Activated naive CD4-positive, alpha-beta T cell treated with Interleukin-2 at 50 U/mL for 16 hours (primary cell): ENCODE measurements at places on chromosomes 4 and X.

GRCh38 chr4:78749972-78750727 lies 26.0 kb upstream of the BMP2K start:
- no peak for DNase-seq

- DNase-seq: no peak
Measured at GRCh38 chrX:120305531-120306141, 5.6 kb downstream of the TMEM255A start.

- DNase-seq: no peak
Measured at GRCh38 chr4:7103607-7104365, 35.9 kb upstream of the GRPEL1 start.

DNA sequence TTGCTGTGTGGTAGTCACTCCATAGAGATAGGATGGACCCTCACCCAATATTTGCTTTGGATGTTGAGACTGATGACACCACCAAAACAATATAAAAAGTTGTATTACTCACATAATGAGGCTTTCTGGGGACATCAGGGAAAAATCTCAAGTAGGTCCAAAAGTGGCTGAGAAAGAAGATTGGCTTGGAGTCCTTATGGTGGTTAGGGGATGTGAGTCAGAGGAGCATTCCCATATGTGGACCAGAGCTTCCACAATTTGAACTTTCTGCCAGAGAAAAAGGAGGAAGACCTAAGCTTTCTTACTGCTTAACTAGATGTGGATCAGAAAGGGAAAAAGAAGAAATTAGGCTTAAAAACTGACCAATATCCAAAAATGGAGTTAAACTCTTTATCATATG lies 460.5 kb downstream of the SH3BGRL start:
- no peak for DNase-seq

- DNase-seq: no peak
Measured at GRCh38 chr4:187603093-187604025, 392.2 kb upstream of the ZFP42 start.

GRCh38 chr4:140014284-140014683 lies 139.7 kb downstream of the MAML3 start:
- DNase-seq: no peak

DNA sequence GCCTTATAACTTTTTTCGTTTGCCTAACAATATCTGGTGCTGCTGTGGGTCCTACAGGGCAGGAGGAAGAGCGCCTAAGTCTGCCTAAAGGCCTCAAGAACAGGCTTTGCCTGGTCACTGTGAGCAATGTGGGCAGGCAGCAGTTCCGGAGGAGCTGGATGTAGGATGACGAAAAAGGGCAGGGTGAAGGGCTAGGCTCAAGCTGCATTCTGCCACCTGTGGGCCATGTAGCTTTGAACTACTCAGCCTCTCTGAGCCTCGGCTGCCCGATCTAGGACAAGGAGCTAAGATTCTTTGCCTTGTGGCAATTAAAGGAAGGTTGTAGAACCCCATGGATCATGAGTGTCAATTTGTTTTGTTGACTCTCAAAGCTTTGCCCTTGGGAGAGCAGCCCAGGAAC lies 57.1 kb upstream of the MAMLD1 start:
- no peak for DNase-seq

GRCh38 chrX:12989461-12989860 lies 14.6 kb downstream of the TMSB4X start:
- DNase-seq: no peak

GRCh38 chr4:114264877-114265291 lies 285.4 kb upstream of the ARSJ start:
- DNase-seq: no peak

DNA sequence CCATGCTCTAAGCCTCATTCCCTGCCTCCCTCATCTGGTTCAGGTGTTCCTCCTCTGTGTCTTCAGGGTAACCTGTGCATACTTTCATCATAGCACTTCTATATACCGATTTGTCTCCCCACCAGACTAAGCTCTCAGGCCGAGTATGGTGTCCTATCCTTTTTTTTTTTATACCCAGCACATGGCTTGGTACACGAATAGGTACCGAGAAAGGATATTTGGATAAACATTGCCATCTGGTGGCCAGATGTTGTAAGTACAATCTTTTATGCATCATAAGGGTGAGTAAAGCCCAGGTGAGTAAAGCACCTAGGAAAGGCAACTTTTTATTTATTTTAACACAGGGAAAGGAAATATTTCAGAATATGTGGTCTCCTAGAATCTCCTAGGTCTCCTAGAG lies 68.4 kb downstream of the MID2 start:
- no peak for DNase-seq

DNA sequence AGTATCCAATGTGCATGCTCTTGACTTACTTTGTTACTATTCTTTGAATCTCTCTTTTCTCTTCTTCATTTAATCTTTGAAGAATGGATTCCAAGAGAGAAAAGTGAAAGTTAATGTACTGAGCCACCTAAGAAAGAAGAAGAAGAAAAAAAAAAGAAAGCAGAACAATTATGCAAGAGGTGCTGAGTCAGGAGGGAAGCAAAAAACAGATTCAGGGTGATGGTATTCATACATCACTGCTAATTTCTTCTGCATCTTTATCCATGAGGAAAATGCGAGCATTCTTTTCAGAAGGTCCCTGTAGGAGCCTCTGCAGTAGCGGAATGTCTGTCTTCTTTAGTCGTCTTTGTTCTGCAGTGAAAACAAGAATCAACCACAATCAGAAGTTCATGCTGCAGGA lies 43.9 kb downstream of the RASSF6 start:
- no peak for DNase-seq

GRCh38 chrX:71168134-71168533 lies 23.5 kb downstream of the NLGN3 start:
- no peak for DNase-seq

DNA sequence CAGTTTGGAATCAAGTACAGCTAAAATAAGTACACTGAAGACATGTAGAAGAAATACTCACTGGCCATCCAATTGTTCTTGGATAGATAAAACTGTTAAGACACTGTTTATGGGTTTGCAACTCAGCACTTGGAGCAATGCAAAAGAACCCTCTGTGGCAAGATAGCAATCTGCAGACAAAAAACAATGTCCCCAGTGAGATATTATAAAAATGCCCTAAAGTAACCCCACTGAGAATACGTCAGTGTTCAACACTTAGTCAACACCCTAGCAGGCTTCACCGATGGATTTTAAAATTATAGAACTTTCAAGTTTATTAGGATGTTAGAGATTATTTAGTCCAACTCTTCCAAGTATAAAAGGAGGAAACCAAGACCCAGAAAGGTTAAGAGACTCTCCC lies 47.5 kb upstream of the NDP start:
- DNase-seq: no peak

DNA sequence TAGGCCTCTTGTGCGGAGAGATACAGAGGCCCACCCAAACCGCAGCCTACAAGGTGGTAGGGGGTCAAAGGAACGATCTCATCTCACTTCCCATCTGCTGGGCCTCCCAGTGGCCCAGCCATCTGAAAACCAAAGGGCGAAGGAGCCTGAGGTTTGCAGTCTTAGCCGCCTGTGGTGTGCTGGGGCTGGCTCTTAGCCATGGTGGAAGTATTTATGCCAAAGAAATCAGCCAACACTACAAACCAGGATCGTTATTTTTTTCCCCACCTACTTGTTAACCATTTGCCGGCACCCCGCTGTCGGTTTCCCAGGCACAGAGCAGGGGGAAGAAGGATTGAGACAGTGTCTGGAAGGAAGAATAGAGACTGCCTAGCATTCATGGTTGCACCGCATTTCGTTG lies 30.9 kb upstream of the CDKL5 start:
- DNase-seq: no peak

GRCh38 chr4:5267408-5267807 lies 216.1 kb downstream of the STK32B start:
- no peak for DNase-seq

- DNase-seq: peak; percentile 30
Measured at GRCh38 chr4:120071192-120071795, 4.6 kb upstream of the MAD2L1 start.

GRCh38 chrX:118698516-118699170 lies 28.8 kb upstream of the IL13RA1 start:
- DNase-seq: no peak

GRCh38 chr4:140095694-140096482 lies 58.1 kb downstream of the MAML3 start:
- DNase-seq: peak; percentile 48

DNA sequence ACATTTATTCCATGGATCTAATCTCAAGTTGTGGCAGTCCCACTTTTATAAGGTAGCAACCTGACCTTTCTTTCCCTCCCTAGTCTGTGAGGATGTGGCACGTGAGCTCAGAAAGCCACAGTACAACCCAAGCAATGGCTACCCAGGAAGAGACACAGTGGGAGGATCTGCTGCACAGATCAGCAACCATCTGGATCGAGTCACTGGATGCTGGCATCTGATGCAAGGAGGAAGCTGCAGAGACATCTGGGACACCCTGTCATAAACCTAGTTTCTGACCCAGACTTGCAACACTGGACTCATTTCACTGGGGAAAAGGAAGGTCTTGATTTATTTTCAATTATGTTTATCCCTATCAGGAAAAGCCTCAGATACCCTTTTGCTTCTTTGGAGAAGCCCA lies 327.1 kb downstream of the PAPSS1 start:
- no peak for DNase-seq

GRCh38 chrX:39459952-39460351 lies 637.8 kb downstream of the BCOR start:
- no peak for DNase-seq

DNA sequence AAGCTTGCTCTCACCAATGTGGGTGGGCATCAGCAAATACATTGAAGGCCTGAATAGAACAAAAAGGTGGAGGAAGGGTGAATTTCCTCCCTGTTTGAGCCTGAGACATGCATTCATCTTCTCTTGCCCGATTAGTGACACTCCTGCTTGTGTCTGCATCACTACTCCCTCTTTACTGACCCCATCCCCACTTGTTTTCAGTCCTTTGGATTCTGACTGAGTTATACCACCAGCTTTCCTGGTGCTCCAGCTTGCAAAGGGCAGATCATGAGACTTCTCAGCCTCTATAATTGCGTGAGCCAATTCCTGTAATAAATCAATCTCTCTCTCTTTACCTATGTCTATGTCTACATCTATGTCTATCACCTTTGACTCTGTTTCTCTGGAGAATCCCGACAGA lies 47.4 kb upstream of the DYNLT3 start:
- DNase-seq: no peak

DNA sequence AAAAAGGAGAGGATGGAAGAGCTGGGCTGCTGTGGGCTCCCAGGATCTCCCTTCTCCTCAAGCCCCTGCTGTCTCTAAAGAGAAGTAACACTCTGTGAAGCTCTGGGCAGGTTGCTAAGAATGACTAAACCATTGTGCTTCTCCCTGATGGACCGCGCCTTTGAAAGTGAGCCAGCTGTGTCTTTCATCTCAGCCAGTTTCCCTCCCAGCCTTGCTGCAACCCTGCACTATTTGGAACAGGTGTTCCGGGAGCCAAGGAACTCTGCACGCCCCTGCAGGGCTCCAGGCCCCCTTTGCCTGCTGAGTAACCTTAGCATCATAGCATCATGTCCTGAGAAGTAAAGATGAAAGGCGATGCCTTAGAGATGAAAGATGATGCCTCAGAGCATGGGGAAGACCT lies 39.7 kb downstream of the SMIM20 start:
- DNase-seq: no peak

DNA sequence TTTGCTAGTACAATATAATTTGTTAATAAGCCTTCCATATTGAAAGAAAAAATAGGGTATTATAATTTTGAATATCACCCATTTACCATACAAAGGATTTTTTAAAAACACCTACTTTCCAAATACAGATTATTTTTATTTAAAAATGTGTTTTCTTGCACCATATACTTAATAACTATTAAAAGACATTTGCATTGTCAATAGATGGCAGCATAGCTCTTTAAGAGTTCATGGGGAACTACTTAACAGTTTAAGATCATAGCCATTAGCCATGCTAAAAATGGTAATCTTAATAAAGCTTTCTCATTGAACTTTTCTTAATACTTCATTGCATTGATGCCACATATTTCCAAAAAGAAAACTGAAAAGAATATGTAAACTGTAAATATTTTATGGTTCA lies 1995.9 kb downstream of the C4orf33 start:
- no peak for DNase-seq

DNA sequence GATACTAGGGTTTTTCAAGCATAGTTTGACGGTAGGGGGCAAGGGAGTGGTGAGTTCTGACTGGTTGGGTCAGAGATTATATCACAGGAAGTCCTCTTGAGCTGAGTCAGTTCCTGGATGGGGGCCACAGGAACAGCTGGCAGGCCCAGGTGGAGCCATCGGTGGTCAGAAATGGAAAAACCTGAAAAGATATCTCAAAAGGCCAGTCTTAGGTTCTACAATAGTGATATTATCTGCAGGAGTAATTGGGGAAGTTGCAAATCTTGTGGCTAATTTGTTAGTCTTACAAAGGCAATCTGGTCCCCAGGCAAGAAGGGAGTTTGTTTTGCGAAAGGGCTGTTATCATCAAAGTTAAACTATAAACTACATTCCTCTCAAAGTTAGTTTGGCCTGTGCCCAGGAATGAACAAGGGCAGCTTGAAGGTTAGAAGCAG lies 159.3 kb downstream of the PTCHD1 start:
- no peak for DNase-seq

DNA sequence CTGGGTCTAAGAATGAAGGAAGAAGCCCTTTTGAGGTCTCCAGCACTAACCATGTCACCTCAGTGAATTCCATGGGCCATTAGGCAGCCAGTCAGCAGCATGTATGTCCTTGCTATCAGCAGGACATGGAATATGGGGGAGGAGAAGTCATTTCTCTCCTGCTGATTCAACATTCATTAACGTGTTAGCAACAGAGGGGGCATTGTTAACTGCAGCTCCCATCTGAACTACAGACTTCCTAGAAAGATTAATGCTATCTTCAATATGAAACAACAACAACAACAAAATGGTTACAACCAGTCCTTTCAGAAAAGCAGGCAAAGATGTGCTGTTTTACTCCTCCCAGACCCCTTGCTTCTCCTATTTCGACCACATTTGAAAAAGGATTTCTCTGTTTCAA lies 120.4 kb upstream of the SLC34A2 start:
- DNase-seq: no peak

GRCh38 chr4:56783986-56784385 lies 37.5 kb downstream of the SPINK2 start:
- DNase-seq: no peak

GRCh38 chr4:113763029-113763285 lies 1.4 kb upstream of the CAMK2D start:
- no peak for DNase-seq

DNA sequence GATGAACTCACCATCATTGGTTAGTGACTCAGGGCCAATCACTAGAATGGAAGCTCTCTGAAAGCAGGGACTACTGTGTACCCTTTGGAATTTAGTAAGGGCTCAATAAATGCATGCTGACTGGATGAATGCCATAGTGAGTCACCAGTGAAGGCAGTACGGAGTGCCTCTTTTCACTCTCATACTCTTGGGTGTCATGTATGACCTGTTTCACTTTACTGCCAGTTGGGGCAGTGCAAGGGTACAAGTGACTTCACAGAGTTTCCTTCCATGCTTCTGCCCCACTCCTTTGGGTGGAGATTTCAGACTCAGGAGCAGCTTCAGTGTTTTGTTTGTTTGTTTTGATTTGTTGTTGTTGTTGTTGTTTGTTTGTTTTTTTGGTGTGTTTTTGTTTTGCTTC lies 57.7 kb downstream of the SOX3 start:
- DNase-seq: no peak
